Foreskin fibroblast (primary cell): ENCODE measurements at places on chromosomes 13 and 19.

DNA sequence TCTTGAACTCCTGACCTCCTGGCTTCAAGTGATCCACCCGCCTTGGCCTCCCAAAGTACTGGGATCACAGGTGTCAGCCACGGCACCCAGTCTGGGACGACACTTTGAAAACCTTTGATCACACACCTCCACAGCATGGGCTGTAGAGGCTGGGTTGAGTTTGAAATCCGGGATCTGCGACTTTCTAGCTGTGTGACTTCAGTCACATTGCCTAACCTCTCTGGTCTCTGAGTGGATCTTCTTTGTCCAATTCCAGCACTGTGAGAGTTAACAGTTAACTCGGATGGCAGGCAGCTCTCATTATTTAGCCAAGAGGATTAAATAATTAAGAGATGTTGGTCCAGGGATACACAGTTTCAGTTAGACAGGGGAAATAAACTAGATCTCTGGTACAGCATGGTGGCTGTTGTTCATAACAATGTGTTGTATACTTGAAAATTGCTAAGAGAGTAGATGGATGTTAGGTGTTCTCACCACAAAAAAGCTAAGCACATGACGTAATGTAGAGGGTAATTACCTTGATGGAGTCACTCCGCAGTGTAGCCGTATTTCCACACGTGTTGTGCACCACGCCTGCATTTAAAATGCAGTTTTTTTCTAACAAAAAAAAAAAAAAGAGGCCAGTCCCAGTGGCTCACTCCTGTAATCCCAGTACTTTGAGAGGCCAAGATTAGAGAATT, 1.9 kb downstream of the GALP start:
- DNase-seq: no peak

- DNase-seq: peak; percentile 90
Observed at GRCh38 chr19:46976845-46977320, 42.8 kb upstream of the NPAS1 start.

- no peak for DNase-seq
Observed at GRCh38 chr19:40141551-40141950, 49.7 kb upstream of the MAP3K10 start.

- DNase-seq: peak; percentile 71
Observed at GRCh38 chr13:24050292-24050711, 110.2 kb upstream of the SPATA13 start.

GRCh38 chr13:96617528-96617927, 376.7 kb downstream of the OXGR1 start:
- no peak for DNase-seq

- DNase-seq: peak; percentile 89
Observed at GRCh38 chr19:50427997-50428425, 4.7 kb upstream of the MYBPC2 start.

DNA sequence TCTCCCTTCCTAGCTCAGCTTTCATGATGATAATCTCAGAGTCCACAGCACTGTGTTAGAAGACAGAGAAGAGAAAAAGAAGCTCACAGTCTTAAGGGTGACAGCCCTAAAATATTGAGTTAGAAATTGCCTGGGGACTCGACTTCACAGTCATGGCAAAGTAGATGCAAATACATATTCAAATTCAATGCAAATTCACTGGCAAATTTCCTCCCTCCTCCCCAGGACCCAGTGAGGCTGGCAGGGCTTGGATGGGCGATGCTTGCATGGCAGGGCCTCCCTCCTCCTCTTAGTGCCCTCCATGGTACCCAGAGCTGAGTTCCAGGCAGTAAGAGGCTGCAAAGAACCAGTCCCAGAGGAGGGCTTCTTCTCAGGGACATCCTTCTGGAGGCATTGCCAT, 115.6 kb upstream of the UQCRFS1 start:
- no peak for DNase-seq

- no peak for DNase-seq
Observed at GRCh38 chr19:44498988-44499387, 1.3 kb downstream of the ZNF180 start.

DNA sequence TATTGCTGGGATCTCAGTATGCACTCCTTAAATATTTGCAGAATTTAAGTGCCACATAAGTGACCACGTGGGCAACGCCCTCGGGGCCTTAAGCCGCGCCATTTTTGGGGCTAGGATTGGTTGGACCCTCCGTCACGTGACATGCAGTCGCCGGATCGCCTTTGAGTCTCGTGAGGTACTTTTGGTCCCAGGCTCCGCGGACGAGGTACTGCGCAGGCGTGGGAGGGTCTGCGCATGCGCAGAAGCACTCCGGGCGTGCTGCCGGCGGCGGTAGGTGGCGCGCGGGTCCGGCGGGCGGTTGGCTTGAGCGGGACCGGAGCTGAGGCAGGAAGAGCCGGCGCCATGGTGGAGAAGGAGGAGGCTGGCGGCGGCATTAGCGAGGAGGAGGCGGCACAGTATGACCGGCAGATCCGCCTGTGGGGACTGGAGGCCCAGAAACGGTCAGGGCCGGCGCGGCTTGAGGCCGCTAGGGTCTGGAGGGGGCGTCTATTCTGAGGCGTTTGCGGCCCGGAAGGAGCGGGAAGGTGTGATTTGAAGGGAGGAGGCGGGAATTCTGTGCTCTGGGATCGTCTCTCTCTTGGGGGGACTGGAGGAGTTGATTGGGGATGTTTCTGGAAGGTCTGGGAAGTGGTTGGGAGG, at the start of gene SAE1:
Gene SAE1, plus strand, starts transcription at position 247 of the 639 bp plus-strand sequence. Its CDS starts 96 bp downstream, at position 343.
- peak; percentile 100 for DNase-seq

GRCh38 chr19:12453495-12453894, 12.7 kb upstream of the ZNF443 start:
- DNase-seq: no peak

DNA sequence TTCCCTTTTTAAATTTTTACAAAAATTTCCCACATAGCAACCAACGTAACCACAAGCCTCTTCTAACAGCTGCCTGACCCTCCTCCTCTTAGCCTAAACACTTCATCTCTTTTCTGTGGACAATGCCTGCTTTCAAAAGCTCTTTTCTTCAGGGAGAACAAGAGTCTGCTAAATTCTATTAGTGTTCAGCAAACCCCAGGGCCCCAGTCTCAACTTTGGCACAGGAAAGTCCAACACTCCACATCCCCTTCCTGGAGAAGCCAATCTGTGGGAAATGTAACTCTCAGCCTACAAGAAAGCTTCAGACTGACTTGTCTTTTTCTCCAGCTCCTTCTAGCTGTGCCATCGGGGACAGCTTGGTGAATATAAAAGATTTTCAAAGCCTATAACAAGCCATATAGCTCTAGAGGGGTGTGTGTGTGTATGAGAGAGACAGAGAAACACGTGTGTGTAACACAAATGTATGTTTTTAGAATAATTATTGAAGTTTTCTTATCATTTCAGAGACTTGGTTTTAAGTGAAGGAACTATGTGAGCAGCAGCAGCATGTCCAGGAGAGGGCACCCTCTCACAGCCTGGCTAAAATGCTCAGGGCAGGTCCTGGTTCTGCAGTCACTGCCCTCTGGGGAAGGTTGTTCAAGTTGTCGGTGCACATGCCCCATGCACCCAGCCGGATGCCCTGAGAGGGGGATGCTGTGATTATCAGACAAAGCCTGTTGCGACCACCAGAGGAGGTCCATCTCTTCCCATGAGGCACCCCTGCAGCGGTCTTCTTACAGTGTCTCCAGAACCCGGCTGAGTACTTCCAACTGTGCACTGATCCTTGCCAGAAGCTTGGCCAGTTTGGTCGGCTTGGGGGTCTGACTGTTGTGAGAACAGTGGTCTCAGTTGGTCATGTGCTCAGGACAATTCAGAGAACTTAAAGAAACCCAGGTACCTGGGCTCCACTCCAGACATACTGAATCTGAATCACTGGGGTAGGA, 34.4 kb downstream of the CCDC70 start:
- peak; percentile 82 for DNase-seq

- DNase-seq: no peak
Observed at GRCh38 chr13:66446413-66446812, 783.7 kb downstream of the PCDH9 start.

DNA sequence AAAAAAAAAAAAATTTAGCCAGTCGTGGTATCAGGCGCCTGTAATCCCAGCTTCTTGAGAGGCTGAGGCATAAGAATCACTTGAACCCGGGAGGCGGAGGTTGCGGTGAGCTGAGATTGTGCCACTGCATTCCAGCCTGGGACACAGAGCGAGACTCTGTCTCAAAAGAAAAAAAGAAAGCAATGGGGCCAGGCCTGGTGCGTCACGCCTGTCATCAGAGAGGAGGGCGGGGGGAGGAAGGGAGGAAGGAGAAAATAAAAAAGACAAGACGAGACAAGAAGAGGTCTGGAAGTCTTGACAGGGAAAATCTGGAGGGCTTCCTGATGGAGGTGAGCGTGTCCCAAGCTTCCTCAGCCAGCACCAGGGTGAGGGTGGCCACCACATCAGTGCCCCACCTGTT, 54.9 kb upstream of the PTPRS start:
- DNase-seq: peak; percentile 9

GRCh38 chr19:47539747-47540311, 25.0 kb upstream of the NAPA start:
- no peak for DNase-seq

- DNase-seq: peak; percentile 47
Observed at GRCh38 chr19:3575260-3575741, 2.6 kb downstream of the HMG20B start.

GRCh38 chr13:20721454-20722357, 18.2 kb downstream of the IL17D start:
- DNase-seq: peak; percentile 85

DNA sequence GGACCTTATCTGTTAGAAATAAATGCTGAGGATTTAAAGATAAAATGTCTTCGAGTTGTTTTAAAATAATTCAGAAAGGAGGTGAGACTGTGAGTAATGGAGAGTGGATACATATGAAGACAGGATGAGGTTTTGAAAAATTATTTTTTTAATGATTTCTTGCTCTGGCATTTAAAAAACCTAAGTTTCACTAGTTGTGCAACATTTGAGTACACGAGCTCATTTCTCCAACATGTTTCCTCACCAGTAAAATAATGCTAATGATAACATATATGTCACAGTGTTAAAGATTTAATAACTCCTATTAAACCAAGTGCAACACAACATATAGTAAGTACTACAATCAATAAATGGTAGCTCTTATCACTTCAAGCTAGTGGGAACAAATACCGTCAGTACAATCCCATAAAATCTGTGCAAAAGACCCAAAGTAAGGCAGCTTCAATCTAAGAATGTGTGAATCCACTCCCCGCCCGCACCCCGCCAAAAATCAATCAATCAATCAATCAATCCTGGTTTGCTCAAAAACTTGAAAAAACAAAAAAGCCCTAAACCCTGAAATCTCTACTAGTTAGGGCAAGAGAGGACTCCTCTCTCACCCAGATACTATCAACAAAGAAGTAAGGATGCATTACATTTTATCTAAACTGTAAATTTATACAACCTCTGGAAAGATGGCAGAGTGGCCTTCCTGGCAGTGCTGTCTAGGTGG, 1.3 kb downstream of the ALG5 start:
- peak; percentile 23 for DNase-seq

GRCh38 chr19:23887642-23888041, 27.0 kb upstream of the ZNF726 start:
- DNase-seq: no peak

DNA sequence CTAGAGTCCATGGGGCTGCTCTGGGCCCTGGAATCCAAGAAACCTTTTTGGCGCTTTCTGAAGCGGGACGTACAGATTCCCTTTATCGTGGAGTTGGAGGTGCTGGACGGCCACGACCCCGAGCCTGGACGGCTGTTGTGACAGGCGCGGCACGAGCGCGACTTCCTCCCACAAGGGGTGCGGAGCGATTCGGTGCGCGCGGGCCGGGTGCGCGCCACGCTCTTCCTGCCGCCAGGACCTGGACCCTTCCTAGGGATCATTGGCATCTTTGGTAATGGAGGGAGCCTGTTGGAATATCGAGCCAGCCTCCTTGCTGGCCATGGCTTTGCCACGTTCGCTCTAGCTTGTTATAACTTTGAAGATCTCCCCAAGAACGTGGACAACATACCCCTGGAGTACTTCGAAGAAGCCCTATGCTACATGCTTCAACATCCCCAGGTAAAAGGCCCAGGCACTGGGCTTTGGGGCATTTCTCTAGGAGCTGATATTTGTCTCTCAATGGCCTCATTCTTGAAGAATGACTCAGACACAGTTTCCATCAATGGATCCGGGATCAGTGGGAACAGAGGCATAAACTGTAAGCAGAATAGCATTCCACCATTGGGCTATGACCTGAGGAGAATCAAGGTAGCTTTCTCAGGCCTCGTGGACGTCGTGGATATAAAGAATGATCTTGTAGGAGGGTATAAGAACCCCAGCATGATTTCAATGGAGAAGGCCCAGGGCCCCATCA, 3.5 kb upstream of the ZFP82 start:
- no peak for DNase-seq

DNA sequence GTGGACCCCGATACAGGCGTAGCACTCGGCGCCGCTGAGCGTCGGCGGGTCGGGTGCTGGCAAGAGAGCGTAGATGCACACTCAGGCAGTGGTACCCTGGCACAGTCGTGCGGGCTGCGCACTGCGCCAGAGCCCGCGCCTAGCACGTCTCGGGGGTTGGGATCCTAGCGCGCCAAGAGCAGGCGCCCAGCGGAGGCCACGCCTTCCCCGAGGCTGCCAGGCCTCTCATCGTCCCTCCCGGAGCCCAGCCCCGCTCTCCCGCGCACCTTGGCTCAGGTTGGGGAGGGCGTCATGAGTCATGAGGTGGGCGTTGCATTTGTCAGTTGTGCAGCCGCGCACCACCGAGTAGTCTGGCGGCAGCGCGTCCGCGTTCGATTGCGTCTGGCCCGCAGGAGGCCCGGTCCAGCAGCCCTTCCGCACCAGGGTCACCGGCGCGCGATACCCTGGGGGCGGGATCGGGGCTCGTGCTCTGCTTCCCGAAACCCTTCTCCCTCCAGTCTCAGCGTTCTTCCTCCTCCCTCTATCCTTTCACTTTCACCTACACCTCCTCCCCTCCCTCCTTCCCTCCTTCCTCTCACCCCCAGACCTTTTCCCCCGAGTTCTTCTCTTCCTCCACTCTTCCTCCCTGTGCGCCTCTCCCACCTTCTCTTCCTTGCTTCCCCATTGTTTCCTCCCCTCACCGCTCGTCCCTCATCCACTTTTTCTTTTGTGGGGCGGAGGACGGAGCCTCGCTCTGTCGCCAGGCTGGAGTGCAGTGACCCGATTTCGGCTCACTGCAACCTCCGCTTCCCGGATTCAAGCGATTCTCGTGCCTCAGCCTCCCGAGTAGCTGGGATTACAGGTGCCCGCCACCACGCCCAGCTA, 3.5 kb downstream of the LYPD5 start:
- DNase-seq: no peak
